ENCODE measurements at places on chromosomes 13 and 19.

GRCh38 chr13:103803349-103803748, 737.1 kb upstream of the SLC10A2 start:
- DNase-seq, result no peak

DNA sequence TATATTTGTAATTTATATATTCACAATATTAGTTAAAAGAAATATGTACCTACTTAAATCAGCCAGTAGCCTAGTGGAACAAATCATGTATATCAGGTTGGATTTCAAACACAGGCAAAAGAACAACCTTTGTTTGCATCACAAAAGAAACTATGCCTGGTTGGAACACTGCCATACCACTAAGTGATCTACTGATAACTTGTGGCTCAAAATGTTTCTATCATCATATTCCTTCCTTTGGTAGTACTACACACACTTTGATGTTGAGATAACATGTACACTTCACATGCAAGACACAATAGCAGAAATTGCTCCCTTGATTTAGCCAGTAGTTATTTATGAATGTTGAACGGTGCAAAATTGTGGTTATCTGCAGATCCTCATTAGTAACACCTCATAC, 146.0 kb upstream of the GPC6 start:
- DNase-seq, result no peak

GRCh38 chr19:13155472-13156359, 5.5 kb downstream of the IER2 start:
- no peak for DNase-seq

GRCh38 chr13:97435794-97436193, 1.8 kb downstream of the RAP2A start:
- DNase-seq, result no peak

DNA sequence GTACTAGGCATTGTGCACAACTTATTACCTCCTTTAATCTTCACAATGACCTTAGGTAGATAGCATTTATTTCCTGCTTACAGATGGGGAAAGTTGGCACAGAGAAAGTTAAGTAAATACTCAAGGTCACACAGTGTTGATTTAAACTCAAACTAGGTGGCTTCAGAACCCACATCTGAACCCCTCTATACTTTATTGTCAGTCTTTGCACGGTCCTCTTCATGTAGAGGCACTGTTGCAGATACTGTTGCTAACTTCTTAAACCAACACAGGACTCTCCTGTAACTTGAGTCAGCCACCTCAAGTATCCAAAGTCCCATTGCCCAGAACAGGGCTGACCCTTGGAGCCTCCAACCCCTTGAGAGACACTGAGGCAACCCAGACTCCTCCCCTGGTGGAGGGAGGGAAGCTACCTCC, 48.8 kb downstream of the FRY start:
- DNase-seq, result no peak

GRCh38 chr19:50257141-50257540, 53.7 kb downstream of the MYH14 start:
- DNase-seq, result no peak

DNA sequence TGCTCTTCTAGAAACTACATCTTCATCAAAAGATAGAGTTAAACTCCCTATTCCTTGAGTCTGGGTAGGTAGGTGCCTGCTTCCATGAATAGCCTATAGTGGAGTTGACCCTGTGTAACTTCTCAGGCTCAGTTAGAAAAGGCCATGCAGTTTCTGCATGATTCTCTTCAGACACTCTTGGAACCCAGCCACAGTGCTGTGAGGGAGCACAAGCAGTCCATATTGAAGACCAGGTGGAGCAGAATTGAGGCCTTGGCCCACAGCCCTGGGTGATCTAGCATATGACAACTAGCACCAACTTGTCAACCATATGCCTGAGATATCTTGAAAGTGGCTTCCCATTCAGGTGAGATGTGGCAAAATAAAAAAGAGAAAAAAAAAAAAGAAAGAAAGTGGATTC, 10.3 kb upstream of the PAN3 start:
- DNase-seq, result no peak

Data from midbrain (tissue), 1 donor.